ENCODE measurements at places on chromosomes 11 and 22.

- no peak for DNase-seq
These were observed 22.3 kb downstream of the CDKN1C start for GRCh38 chr11:2863276-2863618.

DNA sequence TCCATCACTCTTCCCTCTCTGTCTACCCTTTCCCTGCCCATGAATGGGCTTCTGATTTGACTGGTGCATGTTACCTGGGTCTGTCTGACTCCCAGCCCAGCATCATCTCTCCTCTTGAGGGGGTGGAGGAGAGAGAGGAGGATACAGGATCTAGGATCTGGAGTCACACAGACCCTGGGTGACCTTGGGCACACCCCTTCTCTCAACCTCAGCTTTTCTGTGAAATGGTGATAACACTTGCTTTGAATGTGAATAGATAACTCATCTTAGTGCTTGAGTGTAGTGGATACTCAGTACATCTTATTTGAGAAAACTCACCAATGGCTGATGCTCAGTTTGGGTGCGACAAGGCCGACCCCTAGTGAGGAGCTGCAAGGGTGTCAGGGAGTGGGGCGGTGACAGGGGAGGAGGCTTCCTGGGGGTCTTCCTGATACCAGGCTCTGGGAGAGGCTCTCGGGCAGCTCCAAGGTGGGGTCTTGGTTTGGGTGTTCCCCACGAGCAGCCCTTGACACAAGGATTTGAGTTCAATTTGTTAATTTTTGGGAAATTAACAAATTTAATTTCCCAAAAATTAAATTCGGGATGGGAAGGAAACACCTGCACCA, 9.0 kb downstream of the INCENP start:
- no peak for DNase-seq

- DNase-seq, result no peak
These were observed 12.3 kb upstream of the DLAT start for GRCh38 chr11:112012874-112013273.

- peak; percentile 99 for DNase-seq
These were observed at the start of the genes C11orf54 and TAF1D for GRCh38 chr11:93741094-93741881. Gene C11orf54 (plus strand): TSS chr11:93741672. CDS start chr11:93747394, 5,722 bp downstream. Gene TAF1D (minus strand): TSS chr11:93741495. CDS start chr11:93739304, 2,191 bp downstream.

GRCh38 chr11:62883673-62884072, 3.0 kb downstream of the SLC3A2 start:
- no peak for DNase-seq

DNA sequence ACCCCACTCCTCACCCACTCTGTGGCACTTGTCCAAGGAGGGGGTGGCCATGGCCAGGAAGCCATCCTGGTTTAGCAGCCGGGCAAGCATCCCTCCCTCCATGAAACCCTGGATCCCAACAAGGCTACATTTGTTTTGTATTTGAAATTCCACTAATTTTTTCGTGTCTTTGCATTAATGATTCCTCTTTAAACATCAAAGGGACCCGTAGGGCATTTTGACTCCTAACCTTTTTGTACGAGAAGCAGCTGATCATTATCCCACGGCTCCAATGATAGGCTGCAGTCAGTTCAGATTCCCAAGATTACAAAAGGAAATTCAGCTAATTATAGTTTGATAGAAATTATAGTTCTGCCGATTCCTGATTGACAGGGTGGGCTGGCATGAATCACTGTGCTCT, 10.7 kb downstream of the MYEOV start:
- DNase-seq, result no peak

DNA sequence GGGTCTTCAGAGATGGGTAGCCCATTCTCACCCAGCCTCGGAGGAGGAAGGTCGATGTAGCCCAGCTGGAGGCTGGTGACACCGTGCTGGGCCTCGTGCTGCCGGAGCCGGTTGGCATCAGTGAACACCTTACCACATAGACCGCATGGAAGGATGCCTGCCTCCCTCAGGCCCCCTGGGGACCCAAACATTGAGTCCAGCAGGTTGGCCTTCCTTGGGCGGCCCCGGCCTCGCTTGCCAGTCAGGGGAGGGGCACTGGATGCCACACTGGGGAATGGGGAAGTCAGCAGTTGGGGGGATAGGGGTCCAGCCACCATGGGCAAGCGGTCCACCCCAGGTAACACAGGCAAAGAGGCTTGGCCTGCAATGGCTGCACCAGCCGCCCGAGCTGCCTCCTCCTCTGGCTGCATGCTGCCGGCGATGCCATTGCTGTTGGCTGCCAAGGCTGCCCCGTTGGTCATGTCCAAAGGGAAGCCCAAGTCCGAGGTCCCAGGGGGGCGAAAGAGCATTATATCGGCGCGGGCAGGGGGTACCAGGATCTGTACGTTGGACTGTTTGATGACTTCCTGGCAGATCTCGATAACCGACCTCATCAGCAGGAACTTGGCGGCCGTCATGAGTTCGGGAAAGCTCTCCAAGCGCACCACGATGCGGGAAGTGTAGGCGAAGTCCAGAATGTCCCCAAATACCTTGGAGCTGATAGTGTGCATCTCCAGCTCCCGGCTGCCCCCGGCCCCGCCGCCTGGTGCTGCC, 1.4 kb downstream of the PATZ1 start:
- DNase-seq, result no peak

DNA sequence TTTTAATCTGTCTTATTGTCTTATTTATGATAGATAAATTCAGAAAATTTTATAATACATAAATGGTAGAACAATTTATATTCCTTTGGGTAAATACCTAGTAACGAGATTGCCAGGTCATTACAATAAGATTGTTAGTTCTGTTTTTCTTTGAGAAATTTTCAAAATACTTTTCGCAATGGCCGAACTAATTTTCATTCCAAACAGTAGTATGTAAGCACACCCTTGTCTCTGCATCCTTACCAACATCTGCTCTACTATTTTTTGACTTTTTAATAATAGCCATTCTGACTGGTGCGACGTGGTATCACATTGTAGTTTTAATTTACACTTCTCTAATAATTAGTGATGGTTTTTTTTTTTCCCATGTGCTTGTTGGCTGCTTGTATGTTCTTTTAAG, 351.4 kb upstream of the LUZP2 start:
- DNase-seq, result no peak

GRCh38 chr11:22304337-22304961, 33.7 kb upstream of the SLC17A6 start:
- DNase-seq, result peak; percentile 19

GRCh38 chr11:31825838-31826484, 14.8 kb upstream of the PAX6 start:
- no peak for DNase-seq

DNA sequence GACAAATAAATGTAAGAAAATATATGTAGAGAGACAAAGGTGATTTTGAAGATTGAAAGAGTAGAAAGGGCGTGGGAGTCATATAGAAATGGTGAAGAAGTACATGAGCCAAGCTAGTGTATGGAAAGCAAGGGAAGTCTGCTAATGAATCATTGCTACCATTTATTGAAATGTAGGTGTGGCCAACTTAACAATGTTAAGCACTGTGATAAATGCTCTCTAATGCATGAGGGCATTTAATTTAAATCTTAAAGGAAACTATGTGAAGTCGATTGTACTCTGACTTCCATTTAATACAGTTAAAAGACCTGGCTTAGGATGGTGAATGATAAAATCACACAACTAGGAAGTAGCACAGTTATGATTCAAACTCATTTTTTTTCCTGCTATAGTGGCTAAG, 219.9 kb downstream of the CASP12 start:
- DNase-seq, result no peak

GRCh38 chr22:20779818-20780158, 5.9 kb downstream of the SERPIND1 start:
- DNase-seq, result no peak

DNA sequence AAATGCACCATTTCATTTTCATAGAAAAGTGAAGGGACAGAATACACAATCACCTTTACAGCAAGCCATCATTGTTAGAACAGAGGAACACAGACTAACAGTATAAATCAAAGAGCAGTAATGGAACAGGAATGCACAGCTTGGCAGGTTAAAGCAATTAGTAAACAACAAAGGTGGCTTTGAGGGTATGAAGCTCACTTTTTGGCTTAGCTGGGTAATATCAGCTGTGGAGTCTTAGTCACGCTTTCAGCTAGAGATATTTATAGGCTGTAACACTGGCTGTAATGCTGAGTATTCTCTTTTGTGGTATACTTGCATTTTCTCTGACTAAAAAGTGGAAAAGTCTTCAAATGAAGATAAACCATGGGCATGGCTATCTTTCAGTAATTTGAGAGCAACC, 1780.5 kb downstream of the LRRC4C start:
- no peak for DNase-seq

DNA sequence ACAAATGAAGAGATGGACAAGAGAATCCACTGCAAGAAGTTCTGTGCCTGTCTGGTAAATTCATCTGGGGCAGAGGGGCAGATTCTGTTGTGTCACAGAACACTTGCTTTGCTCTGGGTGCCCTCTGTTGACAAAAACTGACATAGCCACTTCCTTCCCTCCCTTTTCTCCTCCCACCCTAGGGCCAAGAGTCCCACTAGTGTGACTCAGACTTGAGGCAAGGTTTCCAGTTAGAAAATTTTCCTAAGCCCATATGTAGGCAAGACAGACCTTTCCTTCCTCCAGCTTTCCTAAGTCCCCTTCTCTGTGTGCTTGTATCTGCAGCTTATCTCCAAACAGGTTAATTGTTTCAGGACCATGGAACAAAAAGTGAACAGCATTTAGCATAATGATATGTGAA, 106.8 kb downstream of the RBFOX2 start:
- peak; percentile 57 for DNase-seq

- DNase-seq, result no peak
These were observed 85.2 kb downstream of the BUD13 start for GRCh38 chr11:116687458-116688201.

GRCh38 chr11:36427079-36427478, 83.0 kb downstream of the TRAF6 start:
- DNase-seq, result no peak

DNA sequence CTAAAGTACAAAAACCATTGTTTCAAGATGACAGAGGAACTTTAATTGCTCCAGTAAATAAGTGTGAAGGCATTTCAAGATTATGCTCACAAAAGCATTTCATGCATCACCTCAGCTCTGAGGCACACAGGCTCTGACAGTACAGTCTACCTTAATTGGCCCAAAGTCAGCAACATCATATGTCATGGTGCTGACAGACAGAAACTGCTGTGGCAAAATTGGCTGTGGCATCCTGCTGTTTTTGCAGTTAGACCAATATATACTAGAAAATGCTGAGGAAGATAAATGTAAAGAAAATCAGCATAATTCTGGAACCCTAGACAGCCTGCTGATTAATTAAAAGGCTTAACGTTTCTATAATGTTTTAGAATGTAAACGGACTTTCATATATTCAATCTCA, 34.9 kb upstream of the PPP2R1B start:
- DNase-seq, result no peak

DNA sequence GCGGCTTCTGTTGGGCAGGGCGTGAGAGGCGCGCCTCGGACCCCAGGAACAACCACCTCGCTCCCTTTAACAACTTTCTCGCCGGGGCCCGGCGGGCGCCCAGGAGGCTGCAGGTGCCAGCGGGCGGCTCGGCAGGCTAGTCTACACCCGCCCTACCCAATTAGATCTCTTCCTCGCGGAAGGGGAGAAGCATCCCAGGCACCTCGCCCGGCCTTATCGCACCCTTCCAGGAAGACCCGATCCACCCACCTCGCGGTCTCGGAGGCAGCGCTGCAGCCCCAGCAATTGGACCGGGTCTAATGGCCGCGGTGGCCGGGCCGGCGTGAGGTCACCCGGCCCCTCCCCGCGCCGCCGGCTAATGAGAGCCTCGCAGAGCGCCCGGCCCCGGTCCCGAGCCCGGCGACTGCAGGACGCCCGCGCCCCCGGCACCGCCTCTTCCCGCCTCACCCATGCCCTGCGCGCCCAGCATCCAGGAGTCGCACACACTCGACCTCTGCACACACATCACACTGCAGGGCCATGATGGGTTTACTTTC, at the start of gene PLAAT3:
Gene PLAAT3 (minus strand): TSS at position 298 of the 536 bp plus-strand sequence. CDS start 419 bp downstream, outside the sequence.
- peak; percentile 24 for DNase-seq

GRCh38 chr22:18091916-18092526, 14.2 kb downstream of the PEX26 start:
- peak; percentile 56 for DNase-seq

GRCh38 chr22:36658900-36659299, 44.7 kb downstream of the CACNG2 start:
- no peak for DNase-seq

DNA sequence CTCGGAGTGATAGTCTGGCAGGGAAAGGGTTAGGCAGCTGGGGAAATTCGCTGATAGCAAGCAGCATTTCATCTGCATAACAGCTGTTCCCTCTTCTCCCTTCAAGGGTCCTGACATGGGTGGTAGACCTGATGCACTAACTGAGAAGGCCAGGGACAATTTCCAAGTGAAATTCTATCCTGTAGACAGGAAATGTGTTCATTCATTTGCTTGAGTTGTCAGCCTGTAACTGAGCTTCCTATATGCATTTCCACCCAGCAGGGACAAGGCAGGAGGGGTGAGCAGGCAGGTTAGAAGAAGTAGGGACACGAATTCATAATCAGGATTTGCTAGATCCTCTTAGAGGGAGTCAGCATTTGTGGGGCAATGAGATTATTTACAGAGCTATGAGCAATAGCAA, 154.3 kb upstream of the NCAM1 start:
- no peak for DNase-seq

- no peak for DNase-seq
These were observed 468 bp downstream of the ZDHHC8 start for GRCh38 chr22:20131859-20132685.

DNA sequence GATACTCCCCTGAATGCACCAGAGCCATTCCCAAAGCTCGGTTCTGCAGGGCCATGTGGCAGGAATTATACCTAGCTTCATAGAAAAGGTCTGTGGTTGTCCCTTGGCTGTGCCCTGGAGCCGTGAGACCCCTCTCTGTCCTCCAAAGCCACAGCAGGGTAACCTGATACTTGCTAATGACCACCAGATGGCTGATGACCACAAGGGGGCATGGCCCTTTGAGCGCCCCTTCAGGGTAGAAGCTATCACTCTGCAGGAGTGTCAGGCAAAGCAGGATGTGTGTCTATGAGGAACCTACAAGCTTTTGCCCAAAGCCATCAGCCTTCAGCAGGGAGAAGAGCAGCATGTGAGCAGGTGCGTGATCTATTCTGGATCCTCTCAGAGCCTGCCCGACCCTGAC, 95.3 kb downstream of the NTM start:
- no peak for DNase-seq

GRCh38 chr22:46815896-46816731, 53.7 kb downstream of the TBC1D22A start:
- DNase-seq, result no peak
